ENCODE measurements at places on chromosomes 13 and 19.

- DNase-seq: no peak
These were observed 2.8 kb upstream of the S1PR2 start for GRCh38 chr19:10233946-10234345.

DNA sequence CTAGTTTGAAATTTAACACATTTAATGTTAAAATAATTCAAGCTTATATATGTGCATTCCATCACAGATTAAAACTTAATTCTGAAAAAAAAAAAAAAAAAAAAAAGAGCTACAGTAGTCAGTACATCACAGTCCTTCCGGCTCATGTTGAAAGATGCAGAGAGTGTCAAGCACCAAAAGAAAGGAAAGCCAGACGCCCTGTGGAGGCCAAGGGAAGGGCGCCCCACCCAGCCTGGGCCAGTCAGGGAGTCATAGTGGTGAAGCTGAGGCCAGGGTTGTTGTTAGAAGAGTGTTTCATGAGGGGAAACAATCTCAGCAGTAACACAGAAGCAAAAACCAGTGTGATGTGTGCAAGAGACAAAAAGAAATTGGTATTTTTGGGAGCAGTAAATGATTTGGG lies 375.3 kb downstream of the MTUS2 start:
- no peak for DNase-seq

GRCh38 chr13:62556978-62557377 lies 1141.3 kb upstream of the PCDH20 start:
- DNase-seq: no peak

GRCh38 chr19:55095260-55096060 lies 19.8 kb downstream of the EPS8L1 start:
- no peak for DNase-seq

DNA sequence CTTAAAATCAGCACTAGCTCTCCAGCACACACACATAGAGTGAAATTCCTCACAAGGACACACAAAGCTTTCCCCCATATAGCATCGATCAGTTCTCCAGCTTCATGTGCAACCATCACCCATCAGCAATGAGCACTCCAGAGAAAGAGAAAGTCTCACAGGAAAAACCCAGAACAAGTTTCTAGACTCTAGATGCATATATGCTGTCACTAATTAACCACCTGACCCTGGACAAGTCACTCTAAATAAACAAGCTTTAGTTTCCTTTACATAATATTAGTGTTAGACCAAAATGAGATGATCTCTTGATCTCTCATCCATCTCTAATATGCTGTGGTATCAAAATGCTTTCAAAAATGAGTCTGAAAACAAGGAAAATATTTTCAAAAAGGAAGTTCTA lies 81.2 kb downstream of the TBC1D4 start:
- DNase-seq: no peak

- no peak for DNase-seq
These were observed 10.0 kb downstream of the CHAMP1 start for GRCh38 chr13:114324334-114324733.

All from iPS DF 6.9 (cell line).